GM04503 (cell line): ENCODE measurements at places on chromosomes 3 and 15.

DNA sequence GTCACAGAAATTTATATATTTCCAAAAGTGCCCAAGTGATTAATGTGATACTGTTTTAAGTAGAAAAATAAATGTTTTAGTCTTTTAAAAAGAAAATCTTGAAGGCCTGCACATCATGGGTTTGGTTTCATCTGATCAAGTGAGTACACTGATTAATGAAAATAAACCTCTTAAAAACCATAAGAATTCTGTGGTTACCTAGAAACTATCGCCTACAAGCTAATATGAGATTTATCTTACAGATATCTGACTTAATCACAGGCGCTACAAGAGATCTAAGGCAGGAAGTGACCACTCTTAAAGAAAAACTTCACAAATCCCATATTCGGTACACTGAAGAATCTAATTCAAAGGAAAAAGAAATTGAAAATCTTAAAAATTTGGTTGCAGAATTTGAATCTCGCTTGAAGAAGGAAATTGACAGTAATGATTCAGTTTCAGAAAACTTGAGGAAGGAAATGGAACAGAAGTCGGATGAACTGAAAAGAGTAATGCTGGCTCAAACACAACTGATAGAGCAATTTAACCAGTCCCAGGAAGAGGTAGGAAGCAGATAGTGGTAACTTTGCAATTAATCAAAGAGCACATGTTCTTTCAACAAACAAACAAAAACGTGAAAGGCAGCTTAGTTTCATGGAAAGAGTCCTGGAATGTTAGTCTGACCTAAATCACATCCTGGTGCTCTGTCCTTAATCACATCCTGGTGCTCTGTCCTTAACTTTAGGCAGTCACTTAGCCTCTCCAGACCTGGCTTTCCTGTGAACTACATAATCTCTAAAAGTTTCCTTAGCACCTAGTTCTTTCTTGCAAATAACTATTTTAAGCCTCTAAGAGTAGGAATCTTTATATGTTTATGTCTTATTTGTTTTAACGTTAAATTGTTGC is 131.8 kb downstream of the CCNL1 start:
- no peak for DNase-seq

GRCh38 chr15:40092256-40092978 is 16.3 kb downstream of the BMF start:
- peak; percentile 87 for DNase-seq

GRCh38 chr15:46518381-46518780 is 883.6 kb downstream of the SQOR start:
- no peak for DNase-seq

- no peak for DNase-seq
Observed at GRCh38 chr3:51670053-51670822, 814 bp upstream of the TEX264 start.

GRCh38 chr3:120348065-120348990 is 826 bp downstream of the LRRC58 start:
- peak; percentile 5 for DNase-seq
